ENCODE measurements at places on chromosomes 11 and 22.

DNA sequence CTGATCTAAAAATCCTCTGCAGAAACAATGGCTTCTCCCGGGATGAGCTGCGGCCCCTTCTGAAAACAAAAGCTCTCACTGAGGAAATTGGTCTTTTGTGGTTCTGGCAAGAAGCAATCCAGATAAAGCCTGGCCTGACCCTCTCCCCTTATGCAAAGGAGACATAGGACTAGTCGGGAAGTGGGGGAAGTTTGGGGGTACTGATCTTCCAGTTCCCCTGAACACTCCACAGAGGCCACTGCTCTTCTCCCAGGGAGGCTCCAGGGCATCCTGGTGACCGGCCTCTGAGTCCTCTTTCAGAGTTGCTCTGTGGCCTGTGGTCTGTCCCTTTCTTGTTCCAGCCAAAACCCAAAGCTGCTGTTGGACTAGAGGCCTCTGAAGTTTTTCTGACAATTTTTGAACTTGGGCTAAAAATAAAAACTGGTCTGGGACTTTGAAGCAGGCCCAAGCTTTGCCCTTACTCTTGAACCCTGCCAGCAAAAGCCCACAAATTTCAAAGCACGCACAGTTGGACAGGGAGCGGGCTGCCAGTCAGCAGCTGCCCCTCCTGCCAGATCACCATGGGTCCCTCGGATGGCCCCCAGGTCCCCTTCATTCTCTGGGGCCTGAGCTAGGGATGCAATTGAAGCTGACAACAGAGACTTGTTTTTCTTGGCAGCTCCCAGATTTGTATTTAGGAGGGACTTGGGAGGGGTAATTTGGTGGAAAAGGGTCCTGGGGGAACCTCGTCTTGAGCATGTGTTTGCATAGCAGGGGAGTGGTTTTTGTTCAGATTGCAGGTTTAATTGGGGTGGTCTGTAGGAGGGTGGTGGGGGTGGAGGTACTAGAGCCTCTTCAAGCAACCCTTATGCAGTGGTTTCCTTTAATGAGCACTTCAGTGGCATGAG, 381.6 kb upstream of the CADM1 start:
- no peak for DNase-seq

DNA sequence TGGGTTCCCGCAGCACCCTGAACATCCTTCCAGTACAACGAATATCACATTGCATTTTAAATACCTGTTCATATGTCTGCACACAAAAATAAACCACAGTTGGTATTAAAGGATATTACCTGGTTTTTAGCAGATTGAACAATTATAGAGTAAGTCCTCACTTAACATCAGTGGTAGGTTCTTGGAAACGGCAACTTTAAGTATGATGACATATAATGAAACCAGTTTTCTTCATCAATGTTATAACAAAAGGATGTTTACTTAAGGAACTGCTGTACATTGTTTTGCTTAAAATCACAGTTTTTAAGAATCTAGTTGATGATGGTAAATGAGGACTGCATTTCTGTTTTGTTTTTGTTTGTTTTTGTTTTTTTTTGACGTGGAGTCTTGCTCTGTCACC, 28.0 kb downstream of the TRIM66 start:
- DNase-seq: no peak

DNA sequence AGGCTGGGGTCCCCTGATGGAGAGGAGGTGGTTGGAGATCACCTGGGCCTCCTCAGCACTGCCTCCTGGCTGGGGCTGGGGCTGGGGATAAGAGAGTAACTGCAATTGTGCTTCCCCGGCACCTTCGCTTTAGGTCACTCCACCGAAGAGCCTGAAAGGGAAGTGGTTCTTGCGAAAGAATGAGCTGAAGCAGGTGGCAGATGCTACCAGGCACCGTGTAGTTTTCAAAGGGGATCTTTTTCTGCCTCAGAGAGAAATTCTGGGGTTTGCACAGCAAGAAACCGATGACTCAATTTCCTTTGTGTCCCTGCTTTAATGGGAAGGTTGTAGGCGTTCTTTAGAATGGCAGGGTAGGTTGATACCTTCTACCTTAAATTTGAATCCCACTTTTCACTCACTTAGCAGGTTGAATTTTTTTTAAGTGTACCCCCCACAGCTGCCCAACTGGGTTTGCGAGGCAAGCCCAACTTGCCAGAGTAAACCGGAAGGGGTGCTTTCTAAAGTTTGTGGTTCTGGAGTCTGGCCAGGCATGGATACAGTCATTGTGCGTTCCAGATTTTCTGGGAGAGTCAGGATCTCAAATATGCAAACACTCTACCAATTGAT, 5.3 kb downstream of the CD44 start:
- DNase-seq: peak; percentile 68

DNA sequence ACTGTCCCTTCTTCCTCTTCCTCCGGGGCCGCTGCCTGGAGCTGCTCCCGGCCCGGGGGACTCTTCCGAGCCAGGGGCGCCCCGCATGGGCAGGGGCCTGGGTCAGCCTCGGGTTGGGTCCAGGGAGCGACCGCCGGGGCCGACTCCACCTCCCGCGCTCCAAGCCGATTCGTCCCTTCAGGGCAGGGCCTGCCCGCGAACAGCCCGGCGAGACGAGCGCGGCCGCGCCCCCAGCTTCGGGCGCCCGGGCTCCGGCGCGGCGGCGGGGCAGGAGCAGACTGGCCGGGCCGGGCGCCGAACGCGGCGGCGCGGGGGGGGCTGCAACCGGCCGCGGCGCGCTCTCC, at the start of gene LARGE1:
Gene LARGE1, minus strand, starts transcription at position 280 of the 344 bp plus-strand sequence.
- no peak for DNase-seq

GRCh38 chr11:10333490-10333889, 28.6 kb downstream of the ADM start:
- no peak for DNase-seq

DNA sequence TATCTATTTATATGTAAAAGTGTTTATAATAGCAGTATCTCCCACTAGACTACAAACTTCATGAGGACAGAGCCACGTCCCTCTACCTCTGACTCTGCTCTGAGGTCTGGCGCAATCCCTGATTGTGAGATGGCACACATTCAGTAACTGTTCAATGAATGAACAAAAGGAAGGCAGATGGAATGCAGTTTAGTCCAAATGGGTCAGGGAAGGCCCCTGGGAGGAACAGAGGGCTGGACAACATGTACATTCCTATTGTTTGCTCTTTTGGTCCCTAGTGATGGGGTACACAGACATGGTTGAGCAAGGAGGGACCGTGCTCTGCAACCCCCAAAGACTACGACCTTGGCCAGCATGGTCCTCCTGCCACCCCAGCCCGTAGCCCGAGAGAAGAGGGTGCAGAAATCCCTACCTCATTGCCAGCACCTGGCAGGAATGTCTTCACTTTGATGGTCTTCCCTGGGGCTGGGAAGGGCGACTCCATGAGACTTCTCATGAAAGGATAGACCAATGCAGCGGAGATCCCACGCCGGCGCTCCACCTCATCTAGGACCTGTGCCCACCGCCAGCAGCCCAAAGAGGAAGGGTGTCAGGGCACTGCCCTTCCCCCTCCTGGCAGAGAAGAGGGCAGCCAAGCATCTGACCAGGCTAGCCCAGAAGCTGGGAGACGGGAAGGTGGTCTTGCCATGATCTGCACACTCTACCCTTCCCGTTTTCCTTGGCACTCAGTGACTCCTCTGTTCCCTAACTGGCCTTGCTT, 24.3 kb downstream of the RPL27A start:
- DNase-seq: no peak

GRCh38 chr11:99739464-99740089, 718.8 kb downstream of the CNTN5 start:
- DNase-seq: no peak

Data from activated naive CD4-positive, alpha-beta T cell treated with Interleukin-2 at 50 U/mL for 16 hours (primary cell).